IMR-90 (cell line): ENCODE measurements at places on chromosomes 3 and 15. TPM values are rescaled to one million over a fixed set of nuclear protein-coding genes. Genes with fewer than 3 reads are reported as not detected.

SKOR1 gene
- not detected in 2 replicates for total RNA-seq

PIK3R4 gene
- 24.7 and 27.2 TPM in 2 replicates for total RNA-seq

IQCF5 gene
- total RNA-seq, result not detected in 2 replicates

CD86 gene
- total RNA-seq, result not detected in 2 replicates

GRCh38 chr3:127529346-127530188 lies 61.0 kb downstream of the TPRA1 start:
- DNase-seq, result no peak

DNA sequence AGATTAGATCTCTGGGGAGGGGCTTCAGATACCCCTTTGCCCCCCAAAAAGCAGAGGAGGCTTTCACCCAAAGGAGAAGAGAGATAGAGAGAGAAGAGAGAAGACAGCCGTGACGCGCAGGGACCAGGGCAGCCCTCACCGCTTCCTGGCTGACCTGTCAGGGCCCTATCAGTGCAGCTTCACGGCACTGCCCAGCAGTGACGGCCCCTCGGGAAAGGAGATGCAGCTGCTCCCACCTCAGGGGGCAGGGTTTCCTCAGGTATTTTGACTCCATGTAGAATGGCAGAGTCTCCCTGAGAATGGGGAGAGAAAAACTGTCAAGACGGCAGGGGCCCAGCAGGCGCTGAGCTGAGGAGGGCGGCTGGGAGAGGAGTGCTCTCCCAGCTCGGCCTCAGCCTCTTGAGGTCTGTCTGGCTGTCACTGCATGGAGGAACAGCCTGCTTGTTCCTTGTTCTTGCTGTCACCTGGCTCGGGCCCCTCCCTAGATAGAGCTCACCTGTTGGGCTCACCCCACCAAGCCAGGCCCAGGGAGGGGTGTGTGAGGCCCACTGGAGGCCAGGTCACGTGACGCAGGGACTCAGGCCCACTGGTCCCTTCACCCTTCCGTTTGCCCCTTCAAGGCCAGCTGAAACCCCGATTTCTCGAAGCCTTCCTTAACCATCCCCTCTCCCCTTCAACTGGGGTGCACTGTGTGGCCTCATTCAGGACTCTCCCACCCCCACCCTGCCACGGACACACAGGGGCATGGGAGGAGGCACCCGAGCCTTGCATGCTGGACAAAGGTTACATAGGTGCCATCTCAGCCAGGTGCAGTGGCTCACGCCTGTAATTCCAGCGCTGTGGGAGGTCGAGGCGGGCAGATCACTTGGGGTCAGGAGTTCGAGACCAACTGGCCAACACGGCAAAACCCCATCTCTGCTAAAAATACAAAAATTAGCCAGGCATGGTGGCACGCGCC lies 28.2 kb downstream of the LOXL1 start:
- DNase-seq, result no peak

GRCh38 chr3:160482796-160483195 lies 33.2 kb upstream of the TRIM59 start:
- DNase-seq, result no peak

DNA sequence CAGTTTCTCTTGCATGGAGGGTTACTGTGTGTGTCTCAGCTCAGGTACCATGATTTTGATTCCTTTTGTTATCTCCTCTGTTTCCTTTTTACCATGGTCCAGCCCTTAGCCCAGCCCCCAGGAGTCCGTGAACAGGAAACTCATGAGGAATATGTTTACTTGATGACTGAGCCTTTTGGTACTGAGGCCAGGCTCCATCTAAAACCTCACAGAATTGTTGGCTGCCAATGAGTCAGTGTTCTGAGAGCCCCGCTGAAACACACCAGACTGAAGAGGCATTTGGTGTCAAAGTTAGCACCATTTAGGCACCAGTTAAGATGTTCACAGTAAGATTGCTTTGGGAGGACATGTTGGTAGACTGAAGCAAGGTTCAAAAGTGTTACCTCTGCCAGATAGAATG lies 80.9 kb downstream of the DGKG start:
- DNase-seq, result peak; percentile 88

DNA sequence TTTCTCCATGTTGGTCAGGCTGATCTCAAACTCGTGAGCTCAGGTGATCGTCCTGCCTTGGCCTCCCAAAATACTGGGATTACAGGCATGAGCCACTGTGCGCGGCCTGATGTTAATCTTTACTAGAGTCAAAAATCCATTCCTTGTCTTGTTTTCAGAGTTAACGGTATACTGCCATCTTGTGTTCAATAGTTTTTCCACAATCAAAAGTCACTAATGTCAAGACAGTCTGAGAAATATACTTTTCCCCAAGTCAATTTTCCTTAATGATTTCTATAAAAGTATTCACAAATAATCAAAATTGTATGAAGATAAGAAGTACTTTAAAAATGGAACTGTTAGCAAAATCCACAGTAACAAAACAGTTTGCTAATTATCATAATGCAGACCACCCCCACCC lies 8.5 kb downstream of the CRBN start:
- peak; percentile 42 for DNase-seq

GRCh38 chr3:100696161-100696560 lies 13.1 kb upstream of the TFG start:
- DNase-seq, result no peak

GRCh38 chr15:88913017-88913849 lies at the start of gene MFGE8:
TSS of gene MFGE8 (minus strand) at chr15:88913379. CDS start at chr15:88913319, 60 bp downstream.
- peak; percentile 72 for DNase-seq

- peak; percentile 89 for DNase-seq
Observed at GRCh38 chr15:101675796-101676582, 23.8 kb upstream of the TM2D3 start.
